ENCODE measurements at places on chromosomes 5 and 9.

DNA sequence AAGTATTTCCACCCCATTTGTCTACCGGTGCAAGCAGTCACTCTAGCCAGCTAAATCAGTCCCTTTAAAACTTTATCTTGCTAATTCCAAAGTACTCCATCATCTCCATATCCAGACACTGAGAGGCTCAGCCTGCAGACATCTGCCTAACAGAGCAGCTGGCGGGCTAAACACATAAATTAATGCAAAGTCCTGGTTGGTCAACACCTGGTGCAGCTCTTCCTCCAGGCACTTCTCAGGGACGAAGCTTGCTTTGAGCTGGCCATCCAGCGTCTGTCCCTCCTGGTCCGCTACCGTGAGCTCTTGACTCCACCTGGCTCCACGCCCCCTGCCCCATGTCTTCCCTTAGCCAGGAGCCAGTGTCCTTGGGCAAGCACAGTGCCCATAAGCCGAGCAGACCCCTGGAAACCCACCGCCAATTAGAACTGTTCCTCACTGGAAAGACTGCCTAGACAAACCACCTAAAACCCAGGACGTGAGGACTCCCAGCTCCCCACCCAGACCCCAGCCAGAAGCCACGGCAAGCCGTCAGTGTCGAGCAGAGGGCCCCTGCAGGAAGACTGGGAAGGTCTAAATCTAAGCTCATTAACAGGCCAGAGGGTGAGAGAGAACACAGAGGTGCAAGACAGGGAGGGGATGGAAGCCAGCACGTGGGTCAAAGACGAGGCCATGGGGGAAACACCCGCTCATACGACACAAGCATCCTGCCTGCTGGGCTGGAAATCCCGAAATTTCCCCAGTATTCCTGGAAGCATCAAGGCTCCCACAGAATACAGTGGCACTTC is 120.0 kb downstream of the COL23A1 start:
- DNase-seq = no peak

GRCh38 chr9:137139468-137140150 is 655 bp downstream of the GRIN1 start:
- DNase-seq = no peak

GRCh38 chr5:142973932-142974331 is 203.8 kb downstream of the ARHGAP26 start:
- DNase-seq = no peak

GRCh38 chr5:92222449-92222848 is 839.3 kb upstream of the ARRDC3 start:
- no peak for DNase-seq

DNA sequence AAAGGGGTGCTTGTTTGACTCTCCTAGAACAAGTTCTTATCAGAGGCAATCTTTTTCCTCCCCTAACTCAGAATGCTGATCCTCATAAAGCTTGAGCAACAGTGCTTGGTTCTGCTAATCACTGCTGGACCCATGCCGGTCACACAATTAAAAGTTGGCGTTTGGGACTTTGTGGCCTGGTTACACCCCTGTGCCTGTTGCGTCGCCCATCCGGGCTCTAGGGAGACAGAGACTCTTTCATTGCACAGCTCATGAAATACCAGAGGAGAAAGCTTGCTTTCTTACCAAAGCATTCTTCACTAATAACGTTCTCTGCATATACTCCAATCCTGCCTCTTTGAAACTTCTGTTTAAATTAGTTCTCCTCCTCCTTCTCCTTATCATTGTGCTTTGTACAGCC is 301.1 kb downstream of the NR3C1 start:
- DNase-seq = no peak

- DNase-seq = no peak
Observed at GRCh38 chr9:93894691-93895079, 60.5 kb downstream of the BARX1 start.

Measured in MG63 (cell line).